Esophagus squamous epithelium (tissue), 5 donors: ENCODE measurements at places on chromosomes 11 and 22. TPM values are rescaled to one million over a fixed set of nuclear protein-coding genes. Genes with fewer than 3 reads are reported as not detected.

OR51E2 gene
- 0.21 TPM for total RNA-seq

- DNase-seq: no peak
Measured at GRCh38 chr11:4480577-4481239, 1.7 kb upstream of the OR52K1 start.

PTH gene
- not detected for total RNA-seq

- DNase-seq: no peak
Measured at GRCh38 chr11:117883063-117883462, 6.6 kb upstream of the FXYD6 start.
